Hypothalamus (tissue), 51 donors: ENCODE measurements at places on chromosomes 11 and 22.

- no peak for DNase-seq
These were observed 87.6 kb downstream of the ETS1 start for GRCh38 chr11:128499613-128500253.

GRCh38 chr11:63766531-63767235, 1.9 kb downstream of the ZFTA start:
- DNase-seq, result no peak

DNA sequence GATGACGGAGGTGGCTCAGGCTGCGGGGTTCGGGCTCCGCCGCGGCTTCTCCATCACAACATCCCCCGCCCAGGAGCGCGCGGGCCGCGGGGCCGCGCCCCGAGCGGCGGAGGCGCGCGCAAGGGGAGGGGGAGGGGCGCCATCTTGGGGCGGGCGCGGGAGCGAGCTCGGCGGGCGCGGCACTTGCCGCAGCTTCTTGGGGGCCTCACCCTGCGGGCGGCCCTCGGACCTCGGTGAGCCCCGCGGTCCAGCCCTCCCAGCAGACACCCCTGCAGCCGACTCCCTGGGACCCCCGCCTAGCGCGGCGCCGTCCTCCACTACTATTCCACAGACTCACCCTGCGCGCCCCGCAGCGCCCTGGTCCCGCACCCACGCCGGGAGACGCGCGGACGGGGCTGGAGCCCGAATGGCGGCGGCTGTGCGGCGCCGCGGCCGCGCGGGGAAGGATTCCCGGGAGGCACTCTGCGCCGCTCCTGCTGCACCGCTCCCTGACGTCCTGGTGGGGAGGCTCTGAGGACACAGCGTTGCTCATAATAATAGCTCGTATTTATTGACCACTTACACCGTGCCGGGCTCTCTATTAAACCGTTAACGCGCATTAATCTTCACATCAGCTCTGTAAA, at the start of gene APBB1:
APBB1 (minus strand) TSS at position 86 of the 623 bp plus-strand sequence. CDS start 7,747 bp downstream, outside the sequence.
- peak; percentile 75 for DNase-seq

DNA sequence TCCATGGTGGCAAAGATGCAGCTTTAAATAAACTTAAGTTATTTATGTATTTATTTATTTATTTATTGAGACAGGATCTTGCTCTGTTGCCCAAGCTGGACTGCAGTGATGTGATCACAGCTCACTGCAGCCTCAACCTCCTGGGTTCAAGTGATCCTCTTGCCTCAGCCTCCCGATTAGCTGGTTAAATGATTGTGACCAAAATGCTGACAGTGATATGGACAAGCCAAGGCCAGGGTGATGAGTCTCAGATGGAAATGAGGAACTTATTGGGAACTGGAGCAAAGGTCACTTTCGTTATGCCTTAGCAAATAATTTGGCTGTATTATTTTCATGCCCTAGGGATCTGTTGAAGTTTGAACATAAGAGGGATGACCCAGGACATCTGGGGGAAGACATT, 9.3 kb upstream of the LRP5 start:
- DNase-seq, result no peak

DNA sequence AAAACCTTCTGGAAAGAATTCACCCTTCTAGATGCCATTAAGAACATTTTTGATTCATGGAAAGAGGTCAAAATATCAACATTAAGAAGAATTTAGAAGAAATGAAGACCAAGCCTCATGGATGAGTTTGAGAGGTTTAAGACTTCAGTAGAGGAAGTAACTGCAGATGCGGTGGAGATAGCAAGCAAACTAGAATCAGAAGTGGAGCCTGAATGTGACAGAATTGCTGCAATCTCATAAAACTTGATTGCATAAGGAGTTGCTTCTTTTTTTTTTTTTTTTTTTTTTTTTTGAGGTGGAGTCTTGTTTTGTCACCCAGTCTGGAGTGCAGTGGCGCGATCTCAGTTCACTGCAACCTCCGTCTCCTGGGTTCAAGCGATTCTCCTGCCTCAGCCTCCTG, 51.6 kb downstream of the MS4A13 start:
- DNase-seq, result no peak

GRCh38 chr11:14626650-14627049, 17.0 kb upstream of the PDE3B start:
- DNase-seq, result no peak

DNA sequence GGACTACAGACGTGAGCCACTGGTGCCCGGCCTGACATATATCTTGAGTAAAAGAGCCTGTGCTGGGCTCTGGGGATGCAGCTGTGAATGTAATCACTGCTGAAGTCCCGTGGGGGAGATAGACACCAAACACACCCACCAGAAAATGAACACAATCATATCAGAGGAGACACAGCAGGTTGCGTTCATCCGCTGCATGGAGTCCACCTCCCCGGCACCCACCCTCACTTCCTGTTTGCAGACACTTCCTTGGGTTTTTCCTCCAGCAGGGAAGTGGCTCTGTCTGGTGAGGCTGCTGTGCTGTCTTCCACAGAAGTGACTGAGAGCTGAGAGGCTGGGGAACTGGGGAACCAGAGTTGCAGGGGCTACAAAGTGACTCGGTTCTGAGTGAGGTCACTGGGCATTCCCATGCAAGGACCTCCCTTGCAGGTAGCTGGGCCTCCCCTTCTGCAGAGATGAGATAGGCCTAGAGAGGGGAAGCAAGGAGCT, 7.2 kb downstream of the MICALL1 start:
- no peak for DNase-seq

GRCh38 chr11:65786008-65786785, 666 bp upstream of the OVOL1 start:
- no peak for DNase-seq

GRCh38 chr11:107590460-107591377, at the start of gene ELMOD1:
Gene ELMOD1 (plus strand): TSS chr11:107591147. CDS start chr11:107618190, 27,043 bp downstream.
- DNase-seq, result peak; percentile 39

DNA sequence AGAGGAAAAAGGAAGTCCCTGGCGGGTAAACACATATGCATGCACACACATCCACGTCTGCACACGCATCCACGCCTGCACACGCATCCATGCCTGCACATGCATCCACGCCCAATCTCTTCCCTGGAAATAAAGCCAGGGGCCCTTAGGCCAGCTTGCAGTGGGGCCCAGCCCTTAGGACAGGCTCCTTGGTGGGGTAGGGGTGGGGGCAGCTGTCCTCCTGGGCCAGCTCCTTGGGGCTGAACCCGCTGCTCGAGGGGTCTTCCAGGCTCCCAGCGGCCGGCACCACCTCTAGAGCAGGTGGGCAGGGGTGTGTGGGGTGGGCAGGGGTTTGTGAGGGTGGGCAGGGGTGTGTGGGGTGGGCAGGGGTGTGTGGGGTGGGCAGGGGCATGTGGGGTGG, 1.9 kb downstream of the C11orf21 start:
- no peak for DNase-seq

GRCh38 chr11:16969010-16969999, 44.9 kb downstream of the PLEKHA7 start:
- DNase-seq, result no peak

GRCh38 chr11:77142091-77142975, 14.3 kb downstream of the MYO7A start:
- DNase-seq, result no peak

GRCh38 chr11:96906476-96906875, 516.7 kb downstream of the JRKL start:
- DNase-seq, result no peak

- DNase-seq, result no peak
These were observed 3.2 kb downstream of the MS4A3 start for GRCh38 chr11:60059521-60060240.

- DNase-seq, result no peak
These were observed 27.6 kb downstream of the NF2 start for GRCh38 chr22:29630987-29631386.

- DNase-seq, result no peak
These were observed 36.5 kb downstream of the TENM4 start for GRCh38 chr11:79404325-79404724.

DNA sequence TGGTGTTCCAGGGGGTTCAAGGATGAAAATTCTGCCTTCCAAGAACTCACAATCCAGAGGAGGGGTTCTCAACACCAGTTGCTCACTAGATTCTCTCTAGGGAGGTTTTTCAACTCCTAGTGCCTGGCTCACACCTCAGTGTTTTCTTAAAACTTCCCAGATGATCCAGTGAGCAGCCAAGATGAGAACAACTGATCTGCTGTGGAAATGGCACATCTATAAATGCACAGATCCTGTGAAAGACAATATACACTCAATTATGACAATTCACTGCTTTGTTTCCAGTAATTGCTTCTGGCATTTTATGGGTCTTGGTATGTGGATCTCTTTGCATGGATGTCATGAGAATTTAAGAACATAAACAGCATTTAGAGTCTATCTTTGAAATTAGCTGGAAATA, 45.2 kb upstream of the PRSS23 start:
- no peak for DNase-seq

DNA sequence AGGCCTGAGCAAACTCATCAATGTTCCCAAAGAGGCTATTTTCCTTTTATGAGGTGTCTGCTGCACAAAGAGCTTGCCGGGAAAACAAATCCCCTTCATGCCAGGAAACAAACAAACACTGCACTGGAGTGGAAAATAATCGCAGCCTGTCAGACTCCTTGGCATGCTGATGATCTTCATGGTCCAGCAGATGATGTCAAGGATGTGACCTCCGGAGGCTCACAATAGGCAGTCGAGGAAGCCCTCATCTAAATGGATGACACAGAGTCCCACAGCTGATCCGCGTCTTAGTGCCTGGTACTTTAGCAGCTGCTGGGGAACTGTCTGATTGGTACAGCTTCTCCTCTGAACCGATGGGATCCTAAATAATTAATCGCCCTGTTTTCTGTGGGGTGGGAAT, 187.6 kb downstream of the TENM4 start:
- peak; percentile 64 for DNase-seq

DNA sequence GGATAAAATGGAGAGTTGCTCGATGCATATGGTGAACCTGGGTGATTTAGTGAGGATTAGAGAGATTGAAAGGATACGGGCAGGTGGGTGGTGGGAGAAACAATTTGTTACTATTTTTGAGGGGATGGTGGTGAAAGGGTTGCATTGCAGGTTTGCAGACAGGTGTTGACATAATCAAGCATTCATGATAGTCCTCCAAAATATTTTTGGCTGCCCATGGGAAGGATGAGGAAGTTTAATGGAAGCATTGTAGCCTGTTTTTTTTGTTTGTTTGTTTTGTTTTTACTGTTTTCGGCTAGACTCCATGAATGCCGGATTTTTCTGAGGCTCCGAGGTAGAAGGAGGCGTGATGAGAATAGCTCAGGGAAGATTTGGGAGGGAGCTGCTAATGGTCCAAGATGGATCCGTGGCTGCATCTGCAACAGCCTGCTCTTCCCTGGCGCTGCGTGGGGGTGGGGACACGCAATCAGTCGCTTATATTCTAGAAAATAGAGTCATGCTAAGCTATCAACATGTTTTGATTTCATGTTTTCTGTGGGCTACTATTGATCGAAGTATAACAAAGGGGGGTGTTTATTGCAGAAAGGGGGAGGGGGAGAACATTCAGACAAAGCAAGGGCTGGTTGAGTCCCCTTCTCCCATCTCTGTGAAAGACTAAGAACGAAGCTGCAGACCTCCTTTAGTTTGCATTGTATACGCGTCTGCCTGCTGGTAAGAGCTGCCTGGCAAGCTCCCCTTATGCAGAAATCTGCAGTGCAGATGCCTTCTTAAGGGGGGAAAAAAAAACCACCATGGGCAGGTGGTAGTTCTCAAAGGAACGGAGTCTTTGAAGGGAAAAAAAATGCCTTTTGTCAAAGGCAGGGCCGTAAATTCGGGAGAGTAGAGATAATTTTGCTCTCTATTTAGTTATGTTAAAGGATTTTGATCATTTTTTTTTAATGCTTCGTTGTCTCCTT, 1.0 kb downstream of the RTN3 start:
- peak; percentile 34 for DNase-seq

DNA sequence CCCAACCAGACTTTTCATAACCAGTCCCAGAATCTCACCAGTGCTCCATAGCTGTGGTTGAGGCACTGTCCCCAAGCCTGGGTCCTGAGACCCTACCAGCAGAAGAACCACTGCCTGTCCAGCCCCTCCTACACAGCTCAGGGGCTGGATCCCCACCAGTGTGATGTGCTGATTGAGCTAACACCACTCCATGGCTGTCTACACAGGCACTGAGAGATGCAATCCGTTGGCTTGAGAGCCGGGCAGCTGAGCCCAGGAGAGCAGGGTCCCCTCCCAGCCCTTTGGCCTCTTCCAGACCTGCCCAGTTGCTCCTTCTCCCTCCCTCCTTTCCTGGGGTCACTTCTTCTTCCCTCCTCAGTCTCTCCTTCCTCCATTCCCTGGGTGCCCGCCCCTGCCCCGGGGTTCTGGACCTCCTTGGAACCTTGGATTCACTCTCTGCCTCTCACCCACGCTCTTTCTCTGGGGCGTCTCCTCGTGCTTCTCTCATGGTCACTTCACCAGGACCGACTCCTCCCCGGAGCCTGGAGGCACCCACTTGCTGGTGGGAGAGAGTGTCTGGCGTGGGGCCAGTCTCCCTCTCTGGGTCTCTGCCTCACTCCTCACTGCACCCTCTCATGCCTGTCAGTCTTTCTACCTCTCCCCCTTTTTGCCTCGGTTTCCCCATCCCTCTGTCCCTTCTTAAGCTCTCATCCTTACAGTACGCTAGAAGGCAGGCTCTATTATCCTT, 706 bp upstream of the SCYL1 start:
- no peak for DNase-seq

- DNase-seq, result no peak
These were observed 9.4 kb upstream of the ADAMTS8 start for GRCh38 chr11:130437848-130438247.

DNA sequence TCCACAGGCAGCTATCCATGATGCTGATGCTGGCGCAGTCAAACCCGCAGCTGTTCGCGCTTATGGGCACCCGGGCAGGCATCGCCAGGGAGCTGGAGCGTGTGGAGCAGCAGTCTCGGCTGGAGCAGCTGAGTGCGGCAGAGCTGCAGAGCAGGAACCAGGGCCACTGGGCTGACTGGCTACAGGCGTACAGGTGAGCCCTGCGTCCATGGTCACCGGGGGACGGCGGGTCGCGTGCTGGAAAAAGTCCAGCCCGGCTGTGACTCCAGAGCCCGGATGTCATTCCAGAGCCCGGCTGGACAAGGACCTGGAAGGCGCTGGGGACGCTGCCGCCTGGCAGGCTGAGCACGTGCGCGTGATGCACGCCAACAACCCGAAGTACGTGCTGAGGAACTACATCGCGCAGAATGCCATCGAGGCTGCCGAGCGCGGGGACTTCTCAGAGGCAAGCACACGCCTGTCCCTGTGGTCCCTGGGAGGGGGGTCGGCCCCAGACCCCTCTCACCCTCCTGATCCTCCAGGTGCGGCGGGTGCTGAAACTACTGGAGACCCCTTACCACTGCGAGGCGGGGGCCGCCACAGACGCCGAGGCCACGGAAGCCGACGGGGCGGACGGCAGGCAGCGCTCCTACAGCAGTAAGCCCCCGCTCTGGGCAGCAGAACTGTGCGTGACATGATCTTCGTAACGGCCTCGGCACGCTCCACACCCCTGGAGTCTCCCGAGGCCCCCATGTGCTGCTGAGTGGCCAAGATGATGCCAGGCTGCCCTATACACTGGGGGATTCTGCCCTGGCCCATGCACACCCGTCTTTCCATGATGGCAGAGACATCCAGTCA, 16.1 kb downstream of the SELENOO start:
- DNase-seq, result no peak
